Nephron progenitor cell (in vitro differentiated cells): ENCODE measurements at places on chromosomes 4 and X.
A peak's percentile ranks its signal among the peaks of the same experiment; 100 is the strongest.

DNA sequence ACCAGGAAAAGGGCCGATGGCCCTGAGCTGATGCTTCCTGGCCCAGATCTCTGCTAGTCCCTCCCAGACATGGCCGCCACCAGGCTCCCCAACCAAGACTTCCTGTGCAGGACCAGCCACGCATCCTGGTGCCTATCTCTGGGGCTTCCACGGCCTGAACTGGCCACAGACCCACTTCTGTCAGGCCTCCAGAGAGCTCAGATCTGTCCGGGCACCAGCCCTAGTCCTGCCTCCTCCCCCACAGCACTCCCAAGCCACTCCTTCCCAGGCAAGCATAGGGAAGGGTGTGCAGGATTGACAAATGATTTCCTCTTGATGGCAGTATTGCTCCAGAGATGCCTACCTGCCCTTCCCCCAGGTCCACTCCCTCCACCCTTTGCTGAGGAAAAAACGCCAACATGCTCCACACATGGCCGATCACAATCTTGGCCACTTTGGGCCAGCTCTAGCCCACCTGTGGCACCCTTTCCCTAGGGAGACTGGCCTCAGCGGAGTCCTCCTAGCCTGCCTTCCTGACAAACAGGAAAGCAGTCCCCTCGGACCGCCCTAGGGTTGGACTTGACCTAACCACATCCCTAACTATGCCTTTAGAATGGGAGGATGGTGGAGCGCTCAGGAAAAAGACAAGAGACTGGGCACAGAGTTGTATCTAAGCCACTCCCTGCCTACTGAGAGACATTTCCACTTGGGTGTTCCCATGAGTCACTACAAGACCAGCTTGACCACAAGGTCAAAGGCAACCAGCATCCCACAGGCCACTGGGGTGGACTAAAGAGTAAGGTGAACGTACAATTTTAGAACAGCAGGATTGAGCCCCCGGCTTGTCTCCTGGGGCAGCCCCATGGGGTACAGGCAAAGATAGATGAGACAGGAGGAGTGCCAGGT lies 277.5 kb upstream of the AGTR2 start:
- peaks cover 9% of the 10 kb centered on the region for H3K27me3 ChIP-seq
- peaks cover 87% of the 10 kb centered on the region for H3K36me3 ChIP-seq
- no peaks in the 10 kb centered on the region for H3K4me1 ChIP-seq
- H3K27ac ChIP-seq: no peak overlapping the region
- DNase-seq: no peak

DNA sequence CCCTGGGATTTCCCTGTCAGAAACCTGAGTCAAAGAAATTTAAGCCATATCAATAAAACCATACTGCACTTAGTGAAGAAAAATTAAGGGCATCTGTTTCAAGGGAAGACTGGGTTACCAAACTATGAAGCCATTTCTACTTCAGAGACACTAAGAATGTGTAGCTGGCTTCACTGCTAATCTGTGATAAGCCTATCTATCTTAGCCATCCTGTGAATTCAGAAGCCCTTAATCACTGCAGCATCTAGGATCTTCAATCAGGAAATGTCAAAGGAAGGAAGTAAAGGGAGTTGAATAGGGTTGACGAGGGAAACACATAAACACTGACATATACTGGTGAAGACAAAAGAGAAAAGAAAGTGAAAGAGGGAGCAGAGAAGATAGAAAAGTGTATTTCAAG lies 777.6 kb upstream of the DIAPH2 start:
- no peak overlapping the region for H3K4me3 ChIP-seq
- peaks cover 7% of the 10 kb centered on the region for H3K4me1 ChIP-seq
- no peaks in the 10 kb centered on the region for H3K27me3 ChIP-seq
- no peak for DNase-seq
- H3K27ac ChIP-seq: no peak overlapping the region

DNA sequence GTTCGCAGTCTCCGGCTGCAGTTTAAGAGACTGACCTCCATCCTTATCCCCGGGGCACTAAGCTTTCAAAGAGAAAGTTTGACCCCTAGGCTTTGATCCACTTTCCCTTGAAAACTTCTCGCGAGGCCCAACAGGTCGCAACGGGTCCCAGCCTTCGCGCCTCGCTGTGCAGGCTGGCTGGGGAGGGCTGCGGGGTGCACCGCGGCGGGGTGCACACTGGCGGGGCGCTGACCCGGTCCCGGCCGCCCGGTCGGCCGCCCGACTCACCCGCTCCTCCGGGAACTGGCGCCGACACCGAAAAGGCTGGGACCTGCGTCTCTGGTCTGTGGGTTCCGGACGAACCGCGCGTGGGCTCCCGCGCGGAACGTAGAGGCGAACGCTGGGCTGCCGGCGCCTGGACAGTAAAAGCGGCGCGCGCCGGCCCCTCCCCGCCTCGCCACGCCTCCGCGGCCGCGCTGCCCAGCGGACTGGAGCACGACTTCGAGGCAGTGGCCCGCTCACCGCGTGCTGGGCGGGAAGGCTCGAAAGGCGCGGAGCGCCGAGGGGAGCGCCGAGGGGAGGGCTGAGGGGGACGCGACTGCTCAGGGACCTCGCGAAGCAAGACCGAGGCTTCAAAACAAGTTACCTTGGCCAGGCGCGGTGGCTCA lies at the start of gene TAF7L:
TAF7L (minus strand) TSS at position 378 of the 647 bp plus-strand sequence. CDS start 3,791 bp downstream, outside the sequence.
- no peak within 1 kb of the TSS for H3K27ac ChIP-seq
- H3K27me3 ChIP-seq: no peaks in the 10 kb centered on the region
- no peak within 1 kb of the TSS for H3K4me3 ChIP-seq
- peaks cover 8% of the 10 kb centered on the region for H3K36me3 ChIP-seq

- peak overlapping the region; percentile 100 for H3K4me3 ChIP-seq
- H3K27ac ChIP-seq: peak overlapping the region; percentile 9
These were observed 824 bp downstream of the LRPAP1 start for GRCh38 chr4:3531318-3531878.

DNA sequence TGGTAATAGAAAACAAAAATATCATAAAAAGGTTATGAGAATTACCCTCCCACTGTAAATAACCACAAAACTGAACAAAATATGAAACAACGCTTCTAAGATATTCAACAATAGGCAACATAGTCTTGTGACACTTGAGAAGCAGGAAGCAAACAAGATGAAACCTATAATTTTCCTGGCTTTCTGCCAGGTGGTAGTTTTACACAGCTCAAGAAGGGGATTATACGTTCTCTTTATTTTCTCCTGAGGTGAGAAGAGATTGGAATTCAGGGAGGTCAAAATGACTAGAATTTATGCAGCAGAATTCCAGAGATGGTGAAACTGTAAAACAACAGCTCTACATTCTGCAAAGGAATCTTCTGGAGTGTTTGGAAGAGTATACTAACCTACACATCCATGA lies 186.0 kb downstream of the HHIP start:
- H3K36me3 ChIP-seq: no peaks in the 10 kb centered on the region
- H3K27me3 ChIP-seq: no peaks in the 10 kb centered on the region
- H3K4me3 ChIP-seq: no peak overlapping the region
- DNase-seq: no peak
- no peak overlapping the region for H3K27ac ChIP-seq

GRCh38 chr4:8763966-8764901 lies 107.4 kb downstream of the HMX1 start:
- H3K4me1 ChIP-seq: peaks cover 23% of the 10 kb centered on the region
- no peak overlapping the region for H3K27ac ChIP-seq
- no peak for DNase-seq
- no peak overlapping the region for H3K4me3 ChIP-seq

DNA sequence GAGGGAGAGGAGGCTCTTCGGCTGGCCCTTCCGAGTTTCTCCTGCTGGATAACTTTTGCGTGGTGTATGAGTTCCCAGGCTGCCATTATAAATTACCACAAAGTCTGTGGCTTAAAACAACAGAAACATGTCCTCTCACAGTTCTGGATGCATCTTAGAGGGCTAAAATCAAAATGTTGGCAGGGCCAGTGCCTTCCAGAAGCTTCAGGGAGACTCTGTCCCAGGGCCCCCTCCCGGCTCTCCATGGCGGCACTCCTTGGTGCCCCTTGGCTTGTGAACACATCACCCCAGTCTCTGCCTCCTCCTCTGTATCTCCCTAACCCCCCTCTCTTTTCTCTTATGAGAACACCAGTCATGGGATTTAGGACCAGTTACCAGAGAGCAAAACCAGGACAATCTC lies 23.3 kb upstream of the PPP2R2C start:
- peaks cover 50% of the 10 kb centered on the region for H3K27me3 ChIP-seq
- H3K27ac ChIP-seq: no peak overlapping the region
- H3K4me3 ChIP-seq: no peak overlapping the region
- H3K36me3 ChIP-seq: no peaks in the 10 kb centered on the region
- H3K4me1 ChIP-seq: peaks cover 18% of the 10 kb centered on the region

DNA sequence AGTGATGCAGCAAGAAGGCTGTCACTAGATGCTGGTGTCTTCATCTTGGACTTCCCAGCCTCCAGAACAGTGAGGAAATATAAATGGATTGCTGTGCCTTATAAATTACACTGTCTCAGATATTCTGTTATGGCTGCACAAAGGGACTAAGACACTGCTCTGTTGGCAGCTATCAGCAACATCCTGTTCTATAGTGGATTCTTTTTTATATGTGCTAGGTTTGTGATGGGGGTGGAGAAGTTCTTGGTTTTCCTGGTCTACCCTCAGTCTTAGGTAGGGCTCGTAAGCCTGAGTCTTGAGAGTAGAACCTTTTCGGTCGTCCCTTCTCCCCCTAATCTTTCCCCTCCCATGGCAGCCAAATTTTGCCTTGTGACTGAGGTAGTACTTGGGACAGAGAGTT lies 17.3 kb downstream of the STIM2 start:
- H3K4me1 ChIP-seq: no peaks in the 10 kb centered on the region
- H3K27me3 ChIP-seq: no peaks in the 10 kb centered on the region
- no peak for DNase-seq
- H3K36me3 ChIP-seq: peaks cover 30% of the 10 kb centered on the region
- no peak overlapping the region for H3K4me3 ChIP-seq

DNA sequence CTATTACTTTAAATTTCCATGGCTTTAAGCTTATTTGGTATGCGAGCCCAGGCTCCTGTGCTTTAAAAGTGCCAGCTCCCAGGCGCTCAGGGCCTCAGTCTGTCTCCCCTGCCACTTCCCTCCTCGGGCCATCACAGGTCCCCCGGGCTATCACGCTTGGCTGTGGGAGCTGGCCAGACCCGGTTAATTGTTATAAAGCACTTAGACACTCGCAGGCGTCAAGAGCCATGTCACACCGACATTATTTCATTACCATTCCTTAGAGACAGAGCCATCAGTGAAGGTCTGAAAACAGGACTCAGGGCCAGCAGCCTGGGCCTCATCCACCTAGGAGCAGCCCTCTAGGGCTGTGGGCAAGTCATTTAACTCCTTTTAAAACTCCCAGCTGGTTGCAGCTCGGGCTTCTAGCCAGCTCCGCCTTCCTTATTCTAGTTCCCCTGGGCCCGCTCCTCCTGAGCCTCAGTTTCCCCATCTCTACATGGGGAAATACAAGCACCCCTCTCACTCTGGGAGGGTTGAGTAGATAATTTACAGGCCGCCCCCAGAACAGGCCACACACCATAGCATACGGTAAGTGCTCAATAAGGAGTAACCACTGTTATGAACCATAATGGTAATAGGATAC lies 99.0 kb downstream of the HMX1 start:
- no peaks in the 10 kb centered on the region for H3K36me3 ChIP-seq
- peaks cover 23% of the 10 kb centered on the region for H3K27me3 ChIP-seq
- peaks cover 18% of the 10 kb centered on the region for H3K4me1 ChIP-seq
- no peak for DNase-seq
- H3K4me3 ChIP-seq: no peak overlapping the region

- H3K27ac ChIP-seq: no peak overlapping the region
- no peak overlapping the region for H3K4me3 ChIP-seq
- H3K36me3 ChIP-seq: no peaks in the 10 kb centered on the region
These were observed 93.2 kb upstream of the PRKX start for GRCh38 chrX:3806630-3807029.

GRCh38 chrX:51461053-51462044 lies 35.0 kb downstream of the NUDT11 start:
- no peak overlapping the region for H3K27ac ChIP-seq
- no peaks in the 10 kb centered on the region for H3K36me3 ChIP-seq
- H3K4me3 ChIP-seq: no peak overlapping the region
- peak; percentile 10 for DNase-seq

DNA sequence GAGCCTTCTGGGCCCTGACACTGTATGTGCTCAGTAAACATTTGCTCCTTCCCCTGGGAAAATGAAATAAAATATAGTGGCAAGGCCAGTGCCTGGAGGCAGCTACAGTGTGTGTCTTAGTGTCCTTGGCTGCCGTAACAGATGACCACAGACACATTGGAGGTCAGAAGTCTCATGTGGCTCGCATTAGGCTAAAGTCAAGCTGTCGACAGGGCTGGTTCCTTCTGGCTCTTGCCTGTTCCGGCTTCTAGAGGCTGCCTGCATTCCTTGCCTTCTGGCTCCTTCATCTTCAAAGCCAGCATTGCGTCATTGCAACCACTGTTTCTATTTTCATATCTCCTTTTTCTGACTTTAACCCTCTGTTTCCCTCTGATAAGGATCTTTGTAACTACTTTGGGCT lies 83.6 kb upstream of the STX18 start:
- peaks cover 27% of the 10 kb centered on the region for H3K4me1 ChIP-seq
- H3K4me3 ChIP-seq: no peak overlapping the region
- DNase-seq: no peak
- H3K36me3 ChIP-seq: peaks cover 19% of the 10 kb centered on the region
- H3K27me3 ChIP-seq: peaks cover 4% of the 10 kb centered on the region

DNA sequence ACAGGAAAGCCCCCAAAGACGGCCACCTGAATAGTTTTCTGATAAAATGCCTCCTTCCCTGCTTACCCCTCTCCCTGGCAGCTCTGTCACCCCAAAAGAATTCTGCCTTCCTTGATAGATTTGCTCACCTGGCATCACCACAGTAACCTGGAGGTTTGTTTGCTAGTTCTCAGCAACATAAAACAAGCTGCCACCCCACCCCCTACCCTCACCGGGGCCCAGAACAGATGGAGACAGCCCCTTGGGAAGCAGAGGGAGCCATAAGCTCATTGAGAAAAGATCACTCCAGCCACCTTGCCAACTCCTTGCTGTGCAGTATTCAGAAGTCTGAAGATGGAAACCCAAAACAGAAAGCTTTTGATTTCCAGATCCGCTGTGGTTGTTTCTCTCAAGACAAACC lies 108.6 kb downstream of the DHX15 start:
- H3K36me3 ChIP-seq: no peaks in the 10 kb centered on the region
- H3K4me1 ChIP-seq: peaks cover 36% of the 10 kb centered on the region
- DNase-seq: no peak
- H3K27ac ChIP-seq: no peak overlapping the region
- H3K4me3 ChIP-seq: no peak overlapping the region

- no peaks in the 10 kb centered on the region for H3K27me3 ChIP-seq
- H3K4me1 ChIP-seq: no peaks in the 10 kb centered on the region
- DNase-seq: no peak
- H3K4me3 ChIP-seq: no peak overlapping the region
- H3K36me3 ChIP-seq: no peaks in the 10 kb centered on the region
These were observed 986.0 kb downstream of the CCSER1 start for GRCh38 chr4:91113130-91113706.

- H3K27ac ChIP-seq: no peak overlapping the region
- H3K36me3 ChIP-seq: peaks cover 41% of the 10 kb centered on the region
- no peak for DNase-seq
- peaks cover 10% of the 10 kb centered on the region for H3K4me1 ChIP-seq
- H3K27me3 ChIP-seq: no peaks in the 10 kb centered on the region
These were observed 88.5 kb downstream of the PAPSS1 start for GRCh38 chr4:107631560-107631959.

- H3K4me3 ChIP-seq: no peak overlapping the region
- H3K36me3 ChIP-seq: no peaks in the 10 kb centered on the region
- no peak overlapping the region for H3K27ac ChIP-seq
- H3K4me1 ChIP-seq: peaks cover 21% of the 10 kb centered on the region
- no peak for DNase-seq
- H3K27me3 ChIP-seq: peaks cover under 1% of the 10 kb centered on the region
These were observed 5.1 kb downstream of the STARD8 start for GRCh38 chrX:68652326-68653170.
